ENCODE measurements at places on chromosomes 2 and 18.

GRCh38 chr2:142509401-142509800 lies 368.1 kb upstream of the KYNU start:
- DNase-seq: no peak

DNA sequence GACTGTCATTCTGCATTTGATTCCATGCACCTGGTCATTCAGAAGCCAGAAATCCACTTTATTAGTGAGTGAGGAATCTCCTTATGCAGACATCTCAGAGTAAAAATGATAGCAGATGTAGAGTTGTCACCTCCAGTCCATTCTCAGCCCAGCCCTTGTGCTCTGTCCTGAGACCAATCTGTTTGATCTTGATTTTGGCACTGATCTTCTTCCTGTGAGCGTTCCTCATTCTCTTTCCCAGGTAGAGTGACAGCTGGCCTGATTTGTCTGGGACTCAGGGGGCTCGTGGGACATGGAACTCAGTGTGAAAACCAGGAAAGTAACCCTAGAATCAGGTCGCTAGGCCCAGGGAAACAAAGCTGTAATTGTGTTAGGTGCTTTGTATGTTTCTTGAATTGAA lies 8.9 kb downstream of the ARHGAP25 start:
- DNase-seq: no peak

- no peak for DNase-seq
Measured at GRCh38 chr2:82667491-82667890, 1791.6 kb downstream of the SUCLG1 start.

DNA sequence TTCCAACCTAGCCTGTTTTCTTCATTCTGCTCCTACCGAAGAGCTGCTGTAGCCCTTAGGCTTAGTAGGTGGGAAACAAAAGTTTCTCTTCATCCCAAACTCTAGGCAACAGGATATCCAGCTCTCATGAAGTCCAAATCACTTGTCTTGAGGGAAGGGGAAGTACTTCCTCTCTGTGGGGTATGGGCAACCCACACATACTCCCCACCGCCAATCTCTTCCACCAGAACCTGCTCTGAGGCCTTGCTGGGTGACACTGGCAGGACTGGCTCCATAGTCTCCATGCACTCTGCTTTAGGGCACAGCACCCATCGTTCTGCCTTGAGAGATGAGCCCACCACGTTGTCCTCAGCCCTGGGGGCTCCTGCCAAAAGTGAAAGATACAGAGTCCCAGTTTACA lies 173.0 kb downstream of the NCK2 start:
- DNase-seq: no peak

DNA sequence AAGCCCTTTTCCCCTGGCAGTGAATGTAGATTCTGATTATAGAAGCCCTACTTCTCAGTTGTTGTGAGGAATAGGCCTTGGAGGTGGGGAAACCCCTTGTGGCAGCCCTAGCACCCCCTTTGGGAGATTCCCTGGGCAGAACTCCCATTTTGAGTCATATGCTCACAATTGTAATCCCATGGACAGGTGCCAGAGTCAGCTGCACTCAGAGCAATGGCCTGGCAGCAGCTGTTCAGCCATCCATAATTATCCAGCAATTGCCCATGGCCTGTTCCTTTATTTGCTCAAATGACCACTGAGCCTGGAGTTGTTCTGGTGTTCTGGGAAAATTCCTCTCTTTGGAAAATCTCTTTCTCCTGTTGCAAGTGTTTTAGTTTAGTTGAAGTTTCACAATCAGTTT lies 71.7 kb downstream of the PTRHD1 start:
- DNase-seq: peak; percentile 87

GRCh38 chr2:40169430-40169829 lies 282.5 kb downstream of the SLC8A1 start:
- DNase-seq: no peak

DNA sequence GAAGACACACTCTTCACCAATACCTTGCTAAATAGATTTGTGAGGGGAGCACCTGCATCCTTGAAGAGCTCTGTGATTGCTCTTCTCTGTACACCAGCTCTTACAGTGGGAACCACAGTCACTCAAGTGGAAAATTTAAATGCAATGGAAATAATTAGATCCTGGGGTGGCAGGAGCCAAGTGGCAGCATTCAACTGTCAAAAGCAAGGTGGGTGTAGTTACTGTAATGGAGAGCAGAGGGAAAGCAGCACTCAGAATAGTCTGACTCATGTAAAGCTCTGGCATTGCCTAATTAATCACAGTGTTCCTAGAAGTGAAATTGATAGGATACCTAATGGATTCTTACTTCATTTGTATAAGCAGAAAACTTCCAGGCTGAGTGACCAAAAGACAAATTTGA lies 245.8 kb downstream of the KCNE4 start:
- no peak for DNase-seq
